ENCODE measurements at places on chromosomes 2 and 18. TPM values are rescaled to one million over a fixed set of nuclear protein-coding genes. Genes with fewer than 3 reads are reported as not detected.

The GMPPA gene
- 25.0 TPM for total RNA-seq

The PSMA8 gene
- not detected for total RNA-seq

The G6PC2 gene
- total RNA-seq: not detected

The TTN gene
- total RNA-seq: 3.4 TPM

The TXNDC2 gene
- total RNA-seq: not detected

The CROCC2 gene
- not detected for total RNA-seq

The FSIP2 gene
- total RNA-seq: under 0.01 TPM

The IL1F10 gene
- total RNA-seq: not detected

The UGT1A3 gene
- total RNA-seq: not detected

Data from dermis lymphatic vessel endothelial cell (primary cell).